MCF 10A (cell line): ENCODE measurements at places on chromosomes 6 and 20. TPM values are rescaled to one million over a fixed set of nuclear protein-coding genes. Genes with fewer than 3 reads are reported as not detected.

- no peak for DNase-seq
- no peaks in the 10 kb centered on the region for H3K27me3 ChIP-seq
- no peak overlapping the region for H3K27ac ChIP-seq
- no peak overlapping the region for H3K4me3 ChIP-seq
- H3K4me1 ChIP-seq: no peaks in the 10 kb centered on the region
- no peaks in the 10 kb centered on the region for H3K36me3 ChIP-seq
Measured at GRCh38 chr6:152004896-152005295, 197.4 kb downstream of the ESR1 start.

DNA sequence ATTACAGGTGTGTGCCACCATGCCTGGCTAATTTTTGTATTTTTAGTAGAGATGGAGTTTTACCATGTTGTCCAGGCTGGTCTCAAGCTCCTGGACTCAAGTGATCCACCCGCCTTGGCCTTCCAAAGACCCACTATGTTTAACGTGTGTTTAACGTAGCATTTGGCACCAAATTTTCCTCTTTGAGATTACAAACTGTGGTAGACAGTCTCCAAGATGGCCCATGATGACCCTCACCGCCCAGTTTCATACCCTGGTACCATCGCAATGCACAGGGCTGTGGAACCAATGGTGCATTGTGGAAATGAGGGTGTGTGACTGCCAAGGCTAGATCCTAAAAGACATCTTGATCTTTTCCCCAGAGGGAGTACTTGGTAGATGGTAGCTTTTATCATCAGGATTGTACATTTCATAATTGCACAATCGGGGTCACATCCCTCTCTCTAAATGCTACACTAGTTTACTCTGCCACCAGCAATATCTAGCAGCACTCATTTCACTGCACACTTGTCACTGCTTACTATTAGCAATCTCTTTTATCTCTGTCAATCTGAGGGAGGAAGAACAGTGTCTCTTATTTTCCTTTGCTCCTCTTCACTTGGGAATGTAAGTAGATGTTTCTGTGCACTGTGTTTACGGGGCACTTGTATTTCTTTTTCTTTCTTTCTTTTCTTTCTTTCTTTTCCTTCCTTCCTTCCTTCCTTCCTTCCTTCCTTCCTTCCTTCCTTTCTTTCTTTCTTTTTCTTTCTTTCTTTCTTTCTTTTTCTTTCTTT, 96.9 kb downstream of the NOL4L start:
- H3K27me3 ChIP-seq: peaks cover 37% of the 10 kb centered on the region
- no peak overlapping the region for H3K4me3 ChIP-seq
- H3K36me3 ChIP-seq: no peaks in the 10 kb centered on the region
- no peak for DNase-seq

DNA sequence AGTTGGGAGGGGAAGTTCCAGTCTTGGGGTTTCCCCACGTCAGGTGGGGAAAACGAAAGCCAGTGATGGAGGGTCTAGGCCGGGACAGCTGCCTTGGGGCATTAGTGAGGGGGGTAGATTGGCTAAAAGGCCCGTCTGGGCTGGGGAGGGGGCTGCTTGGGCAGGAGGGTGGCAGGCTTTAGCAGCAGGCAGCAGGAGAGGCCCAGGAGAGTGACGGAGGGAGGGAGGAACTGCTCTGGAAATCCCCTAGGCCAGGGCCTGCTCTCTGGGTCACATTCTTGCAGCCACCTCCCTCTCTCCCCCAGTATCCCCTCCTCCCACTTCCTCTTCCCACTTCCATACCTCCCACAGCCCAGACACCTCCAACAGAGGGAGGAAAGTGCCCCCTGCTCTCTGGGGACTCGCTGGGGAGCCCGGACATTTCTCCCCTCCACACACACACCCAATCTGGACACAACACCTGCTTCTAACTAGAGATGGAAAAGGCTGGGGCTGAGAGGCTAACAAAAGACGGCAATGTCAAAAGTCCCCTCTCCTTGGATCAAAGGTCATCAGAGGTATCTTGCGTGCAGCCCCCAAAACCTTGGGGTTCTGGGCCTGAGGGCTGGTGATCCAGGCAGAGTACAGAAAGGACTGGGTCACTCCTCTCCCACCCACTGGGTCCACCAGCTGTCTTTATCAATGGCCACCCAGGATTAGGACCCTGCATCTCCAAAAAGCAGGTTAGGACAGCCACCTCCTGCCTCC, 1.8 kb downstream of the NFKBIE start:
- H3K4me1 ChIP-seq: peaks cover 23% of the 10 kb centered on the region
- peak overlapping the region; percentile 77 for H3K27ac ChIP-seq
- DNase-seq: no peak
- peak overlapping the region; percentile 91 for H3K4me3 ChIP-seq
- no peaks in the 10 kb centered on the region for H3K36me3 ChIP-seq

GRCh38 chr6:46023216-46023915, 7.7 kb upstream of the CLIC5 start:
- H3K36me3 ChIP-seq: no peaks in the 10 kb centered on the region
- peak; percentile 77 for DNase-seq
- no peak overlapping the region for H3K27ac ChIP-seq
- H3K4me3 ChIP-seq: no peak overlapping the region
- peaks cover 4% of the 10 kb centered on the region for H3K27me3 ChIP-seq

- H3K36me3 ChIP-seq: no peaks in the 10 kb centered on the region
- H3K4me3 ChIP-seq: no peak overlapping the region
- no peaks in the 10 kb centered on the region for H3K27me3 ChIP-seq
- H3K27ac ChIP-seq: no peak overlapping the region
- H3K4me1 ChIP-seq: no peaks in the 10 kb centered on the region
Measured at GRCh38 chr6:133939778-133940667, 13.0 kb upstream of the TBPL1 start.

GRCh38 chr6:150420926-150421325, 52.1 kb downstream of the IYD start:
- H3K4me1 ChIP-seq: peaks cover 21% of the 10 kb centered on the region
- DNase-seq: no peak
- no peaks in the 10 kb centered on the region for H3K36me3 ChIP-seq
- no peak overlapping the region for H3K27ac ChIP-seq

DNA sequence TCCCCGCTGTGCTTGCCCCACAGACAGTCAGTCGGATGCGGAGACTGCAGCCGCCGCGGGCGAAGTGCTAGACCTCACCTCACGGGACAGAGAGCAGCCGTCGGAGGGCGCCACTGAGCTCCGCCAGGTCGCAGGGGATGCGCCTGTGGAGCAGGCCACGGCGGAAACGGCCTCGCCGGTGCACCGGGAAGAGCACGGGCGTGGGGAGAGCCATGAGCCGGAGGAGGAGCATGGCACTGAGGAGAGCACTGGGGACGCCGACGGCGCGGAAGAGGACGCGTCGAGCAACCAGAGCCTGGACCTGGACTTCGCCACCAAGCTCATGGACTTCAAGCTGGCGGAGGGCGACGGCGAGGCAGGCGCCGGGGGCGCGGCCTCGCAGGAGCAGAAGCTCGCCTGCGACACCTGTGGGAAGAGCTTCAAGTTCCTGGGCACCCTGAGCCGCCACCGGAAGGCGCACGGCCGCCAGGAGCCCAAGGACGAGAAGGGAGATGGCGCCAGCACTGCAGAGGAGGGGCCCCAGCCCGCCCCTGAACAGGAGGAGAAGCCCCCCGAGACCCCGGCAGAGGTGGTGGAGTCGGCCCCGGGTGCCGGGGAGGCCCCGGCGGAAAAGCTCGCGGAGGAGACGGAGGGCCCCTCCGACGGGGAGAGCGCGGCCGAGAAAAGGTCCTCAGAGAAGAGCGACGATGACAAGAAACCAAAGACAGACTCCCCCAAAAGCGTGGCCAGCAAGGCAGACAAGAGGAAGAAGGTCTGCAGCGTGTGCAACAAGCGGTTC, 66.4 kb downstream of the SSR1 start:
- DNase-seq: no peak
- peaks cover 79% of the 10 kb centered on the region for H3K36me3 ChIP-seq
- H3K4me3 ChIP-seq: no peak overlapping the region
- H3K27me3 ChIP-seq: no peaks in the 10 kb centered on the region
- no peak overlapping the region for H3K27ac ChIP-seq

- no peak overlapping the region for H3K4me3 ChIP-seq
- peaks cover 26% of the 10 kb centered on the region for H3K27me3 ChIP-seq
- H3K36me3 ChIP-seq: no peaks in the 10 kb centered on the region
Measured at GRCh38 chr20:56449459-56449858, 19.0 kb upstream of the RTF2 start.

DNA sequence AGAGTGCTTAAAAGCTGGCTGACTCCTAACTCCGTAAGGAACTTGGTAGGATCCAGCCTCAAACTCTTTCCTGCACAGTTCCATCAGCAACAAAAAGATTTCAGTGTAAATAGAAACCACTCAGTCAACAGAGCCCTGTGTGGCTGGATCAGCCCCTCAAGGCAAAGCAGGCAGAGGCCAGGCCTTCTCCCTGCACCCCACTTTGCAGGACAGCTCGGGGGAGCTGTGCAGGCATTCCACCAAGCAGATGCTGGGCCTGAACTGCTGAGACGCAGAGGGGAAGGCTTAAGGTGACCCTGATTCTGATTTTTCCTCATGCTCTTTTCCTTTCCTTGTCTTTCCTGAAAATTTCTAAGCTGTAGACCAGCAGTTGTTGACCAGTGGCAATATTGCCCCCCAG, 91.5 kb downstream of the NFATC2 start:
- peaks cover 9% of the 10 kb centered on the region for H3K4me1 ChIP-seq
- DNase-seq: no peak
- H3K4me3 ChIP-seq: no peak overlapping the region
- H3K36me3 ChIP-seq: no peaks in the 10 kb centered on the region
- no peaks in the 10 kb centered on the region for H3K27me3 ChIP-seq
- no peak overlapping the region for H3K27ac ChIP-seq

- peaks cover 36% of the 10 kb centered on the region for H3K36me3 ChIP-seq
- no peak overlapping the region for H3K4me3 ChIP-seq
- no peak for DNase-seq
- peaks cover 37% of the 10 kb centered on the region for H3K4me1 ChIP-seq
Measured at GRCh38 chr6:53539561-53539960, 5.3 kb downstream of the GCLC start.

DNA sequence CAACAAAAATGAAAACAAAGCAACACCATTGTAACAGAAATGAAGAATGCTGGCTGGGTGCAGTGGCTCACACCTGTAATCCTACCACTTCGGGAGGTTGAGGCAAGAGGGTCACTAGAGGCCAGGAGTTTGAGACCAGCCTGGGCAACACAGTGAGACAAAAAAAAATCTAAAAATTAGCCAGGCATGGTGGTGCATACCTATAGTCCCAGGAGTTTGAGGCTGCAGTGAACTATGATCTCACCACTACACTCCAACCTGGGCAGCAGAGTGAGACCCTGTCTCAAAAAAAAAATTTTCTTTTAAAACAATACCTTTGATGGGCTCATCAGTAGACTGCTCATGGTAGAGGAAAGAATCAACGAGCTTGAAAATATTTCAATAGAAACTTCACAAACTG, 18.5 kb downstream of the NINL start:
- H3K4me3 ChIP-seq: no peak overlapping the region
- no peaks in the 10 kb centered on the region for H3K27me3 ChIP-seq
- H3K36me3 ChIP-seq: no peaks in the 10 kb centered on the region
- no peak for DNase-seq
- H3K4me1 ChIP-seq: no peaks in the 10 kb centered on the region

- peak overlapping the region; percentile 89 for H3K27ac ChIP-seq
- peaks cover 57% of the 10 kb centered on the region for H3K4me1 ChIP-seq
- no peaks in the 10 kb centered on the region for H3K36me3 ChIP-seq
- H3K27me3 ChIP-seq: no peaks in the 10 kb centered on the region
- peak overlapping the region; percentile 61 for H3K4me3 ChIP-seq
Measured at GRCh38 chr6:53627391-53628218, 38.0 kb downstream of the KLHL31 start.

DNA sequence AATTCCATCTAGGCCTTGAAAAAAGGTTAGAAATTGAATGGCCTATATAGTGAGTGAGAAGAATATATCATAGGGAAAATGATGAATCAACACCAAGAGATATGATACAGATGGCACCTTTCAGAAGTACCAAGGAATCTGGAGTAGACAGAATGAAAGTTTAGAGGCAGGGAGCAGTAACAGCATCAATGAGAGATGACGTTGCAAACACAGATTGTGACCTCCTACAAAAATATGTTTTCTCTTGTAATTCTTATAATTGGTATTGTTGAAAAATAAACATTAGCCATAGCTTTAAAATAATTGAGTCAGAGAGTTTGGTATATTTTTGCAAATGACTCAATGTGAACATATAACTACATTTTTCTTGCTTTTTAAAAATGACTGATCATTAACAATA, 1223.1 kb upstream of the GJE1 start:
- no peaks in the 10 kb centered on the region for H3K36me3 ChIP-seq
- H3K27ac ChIP-seq: no peak overlapping the region
- H3K4me3 ChIP-seq: no peak overlapping the region
- H3K27me3 ChIP-seq: no peaks in the 10 kb centered on the region
- no peaks in the 10 kb centered on the region for H3K4me1 ChIP-seq
- DNase-seq: no peak

GRCh38 chr6:161561908-161562307, 288.0 kb upstream of the AGPAT4 start:
- H3K4me3 ChIP-seq: no peak overlapping the region
- no peaks in the 10 kb centered on the region for H3K4me1 ChIP-seq
- DNase-seq: no peak

- no peak overlapping the region for H3K27ac ChIP-seq
- H3K4me3 ChIP-seq: no peak overlapping the region
- H3K27me3 ChIP-seq: peaks cover 92% of the 10 kb centered on the region
- H3K4me1 ChIP-seq: no peaks in the 10 kb centered on the region
- DNase-seq: peak; percentile 24
- H3K36me3 ChIP-seq: no peaks in the 10 kb centered on the region
Measured at GRCh38 chr20:60123652-60124051, 165.4 kb downstream of the CDH26 start.

- peaks cover 9% of the 10 kb centered on the region for H3K36me3 ChIP-seq
- no peaks in the 10 kb centered on the region for H3K27me3 ChIP-seq
- DNase-seq: peak; percentile 83
- H3K4me1 ChIP-seq: peaks cover 52% of the 10 kb centered on the region
- H3K4me3 ChIP-seq: peak overlapping the region; percentile 72
Measured at GRCh38 chr20:47785854-47786764, 828 bp upstream of the SULF2 start.

- H3K4me1 ChIP-seq: peaks cover 6% of the 10 kb centered on the region
- no peak overlapping the region for H3K27ac ChIP-seq
- no peak overlapping the region for H3K4me3 ChIP-seq
- H3K36me3 ChIP-seq: no peaks in the 10 kb centered on the region
- no peak for DNase-seq
Measured at GRCh38 chr6:169915769-169916550, 164.5 kb downstream of the ERMARD start.

DNA sequence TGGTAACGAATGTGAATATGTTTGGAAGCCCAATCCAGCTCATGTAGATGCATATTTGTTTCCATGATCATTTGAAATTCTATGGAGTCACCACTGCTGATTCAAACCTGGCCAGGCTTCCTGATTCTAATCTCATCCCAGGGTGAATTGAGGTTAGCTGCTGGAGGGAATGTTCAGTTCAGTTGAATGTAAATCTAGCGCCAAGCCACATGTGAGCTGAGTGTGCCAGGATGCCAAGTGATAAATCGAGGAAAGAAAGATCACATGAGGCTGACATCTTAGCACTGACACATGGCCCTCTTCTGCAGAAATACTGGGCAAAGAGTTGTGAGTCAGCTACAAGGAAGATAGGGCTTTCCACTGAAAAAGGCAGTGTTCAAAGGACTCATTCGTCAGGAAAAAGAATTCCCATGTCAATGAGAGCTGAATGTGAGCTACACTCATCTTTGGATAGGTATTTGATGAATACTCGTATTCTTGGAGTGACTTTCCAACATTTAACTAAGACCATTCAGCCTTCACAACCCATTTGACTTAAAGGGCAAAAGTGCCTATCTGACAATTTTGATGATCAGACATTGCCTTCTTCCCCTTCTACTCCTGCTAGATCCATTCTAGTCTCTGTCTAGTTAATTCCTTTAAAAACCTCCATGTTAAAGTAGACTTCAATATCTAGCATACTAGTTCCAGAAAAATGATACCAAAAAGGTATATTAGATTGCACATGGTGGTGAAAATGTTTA, 172.1 kb downstream of the MTFR2 start:
- H3K4me1 ChIP-seq: no peaks in the 10 kb centered on the region
- no peak overlapping the region for H3K4me3 ChIP-seq
- no peaks in the 10 kb centered on the region for H3K36me3 ChIP-seq

Gene MAS1
- not detected in 2 replicates for total RNA-seq

Gene OR2H2
- not detected in 2 replicates for total RNA-seq

Gene KIF13A
- total RNA-seq: 24.1 and 33.5 TPM in 2 replicates
